Pancreas (tissue), 10 donors: ENCODE measurements at places on chromosomes 3 and 15.
A peak's percentile ranks its signal among the peaks of the same experiment; 100 is the strongest.

GRCh38 chr15:70034596-70034995, 63.1 kb downstream of the TLE3 start:
- no peak for DNase-seq

DNA sequence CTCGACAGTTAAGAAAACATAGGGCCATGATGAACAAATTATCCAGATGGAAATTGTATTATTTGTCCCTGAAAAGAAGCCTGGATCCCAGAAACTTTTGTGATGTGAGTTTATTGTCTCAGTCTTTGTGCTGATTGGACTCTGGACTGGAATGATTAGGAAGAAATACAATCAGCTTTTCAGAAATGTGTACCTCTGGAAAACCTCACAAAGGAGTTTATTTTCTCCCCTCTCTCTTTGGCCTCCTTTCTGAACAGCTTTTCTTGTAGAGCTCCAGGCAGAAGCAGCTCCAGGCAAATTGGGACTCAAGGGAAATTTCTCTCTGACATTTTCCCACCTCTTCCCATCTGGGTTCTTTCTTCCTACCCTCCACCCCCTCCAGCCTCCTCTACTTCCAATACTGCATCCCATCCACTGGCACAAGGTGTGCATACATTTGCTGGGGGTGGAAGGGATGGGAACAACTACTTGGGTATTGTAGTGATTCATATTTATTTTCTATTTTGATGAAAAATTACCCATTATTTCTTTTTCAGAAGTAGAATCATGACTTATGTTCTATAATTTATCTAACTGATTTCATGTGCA, 119.7 kb downstream of the CD47 start:
- DNase-seq, result no peak

- DNase-seq, result no peak
These were observed 2.8 kb upstream of the CPNE4 start for GRCh38 chr3:132037581-132037980.

DNA sequence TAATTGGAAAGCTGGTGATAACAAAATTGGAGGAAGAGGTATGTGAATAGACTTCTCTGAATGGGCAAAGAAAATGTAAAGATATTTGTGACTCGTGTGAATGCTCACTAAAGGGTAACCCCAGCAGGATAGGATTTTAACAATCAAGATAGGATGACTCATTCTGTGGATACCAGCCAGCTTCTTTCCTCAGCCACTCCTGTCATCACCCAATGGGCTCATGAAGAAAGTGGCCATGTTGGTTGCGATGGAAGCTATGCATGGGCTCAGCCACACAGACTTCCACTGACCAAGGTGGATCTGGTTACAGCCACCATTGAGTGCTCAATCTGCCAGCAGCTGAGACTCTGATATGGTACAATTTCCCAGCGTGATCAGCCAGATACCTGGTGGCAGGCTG, 40.9 kb downstream of the STRIT1 start:
- no peak for DNase-seq

- DNase-seq, result no peak
These were observed 38.2 kb downstream of the TGFBR2 start for GRCh38 chr3:30644615-30645014.

- DNase-seq, result no peak
These were observed 85.2 kb upstream of the WDR72 start for GRCh38 chr15:53844634-53845033.

- DNase-seq, result no peak
These were observed 114.1 kb downstream of the DCLK3 start for GRCh38 chr3:36650271-36650671.

- no peak for DNase-seq
These were observed 232.7 kb downstream of the MECOM start for GRCh38 chr3:169430707-169431404.

- DNase-seq, result no peak
These were observed 22.0 kb downstream of the SST start for GRCh38 chr3:187648177-187648576.

DNA sequence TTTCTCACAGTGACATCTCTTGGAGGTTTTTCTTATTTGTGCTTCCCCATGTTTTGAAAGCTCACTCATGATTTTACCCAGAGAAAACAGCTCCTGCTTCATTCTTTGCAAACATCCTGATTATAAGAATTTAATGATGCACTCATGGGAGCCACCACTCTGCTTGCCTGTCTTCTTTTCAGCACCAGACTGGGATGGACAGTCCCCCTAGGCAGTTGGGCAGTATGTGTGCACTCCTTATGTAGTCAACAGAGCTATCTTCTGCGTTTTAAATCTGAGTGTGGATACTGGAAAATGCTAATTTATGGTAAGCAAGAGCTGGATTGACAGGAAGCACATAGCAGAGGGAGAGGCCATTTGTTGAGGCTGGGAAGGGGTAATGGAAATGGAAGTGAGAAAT, 276.1 kb downstream of the AGBL1 start:
- DNase-seq, result no peak

GRCh38 chr3:121916189-121916588, 22.0 kb downstream of the SLC15A2 start:
- DNase-seq, result no peak

DNA sequence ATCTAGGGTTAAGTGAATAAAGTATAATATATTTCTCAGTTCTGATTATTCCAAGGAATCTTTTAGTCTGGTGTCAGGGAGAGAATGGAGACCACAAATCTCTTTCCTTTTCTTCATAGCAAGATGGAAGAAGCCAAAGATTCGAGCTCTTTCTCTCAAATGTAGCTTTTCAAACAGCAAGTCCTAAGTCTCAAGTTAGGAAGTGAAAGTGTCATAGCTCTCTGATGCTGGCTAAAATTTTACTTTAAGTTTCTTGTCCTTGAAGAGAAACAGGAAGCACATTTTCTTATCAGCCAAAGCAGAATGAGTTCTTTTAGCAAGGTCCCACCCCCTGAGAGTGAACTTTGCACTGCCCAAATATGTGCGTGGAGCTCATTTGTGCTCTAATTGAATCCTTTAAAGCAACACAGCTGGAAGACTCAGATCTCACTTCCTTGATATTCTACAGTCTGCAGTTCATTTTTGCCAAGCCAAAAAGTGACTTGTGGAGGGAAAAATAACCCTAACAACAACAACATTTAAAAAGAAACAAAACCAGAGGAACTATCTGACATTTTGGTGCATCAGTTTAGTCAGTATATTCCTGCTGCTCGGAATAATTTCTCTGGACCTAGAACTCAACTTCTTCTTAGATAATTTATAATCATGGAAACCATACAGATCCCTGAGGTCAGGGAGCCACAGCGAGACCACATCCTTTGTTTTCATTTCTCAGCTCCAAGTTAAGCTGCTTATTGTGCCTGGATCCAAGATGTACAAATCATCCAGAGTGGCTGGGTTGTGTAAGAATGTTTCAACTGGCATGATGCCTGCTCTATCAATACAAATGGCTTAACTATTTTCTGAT, 238.7 kb upstream of the P2RY1 start:
- peak; percentile 14 for DNase-seq

DNA sequence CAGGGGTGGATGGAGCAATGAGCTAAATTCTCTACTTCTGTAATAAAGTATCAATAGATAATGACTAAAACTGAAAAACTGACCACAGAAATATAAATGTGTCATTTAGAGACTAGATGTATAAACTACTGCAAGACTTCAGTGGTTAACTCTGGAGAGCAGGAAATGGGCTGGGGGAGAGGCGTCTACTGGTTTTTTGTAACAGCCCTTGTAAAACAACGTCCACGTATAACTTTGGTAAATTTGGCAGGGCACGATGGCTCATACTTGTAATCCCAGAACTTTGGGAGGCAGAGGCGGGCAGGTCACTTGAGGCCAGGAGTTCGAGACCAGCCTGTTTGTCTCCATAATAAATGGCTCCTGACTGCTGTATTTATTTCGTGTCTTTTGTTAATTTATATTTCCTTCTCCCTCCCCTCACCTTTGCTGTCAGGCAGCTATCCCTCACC, 12.5 kb downstream of the RAB27A start:
- no peak for DNase-seq

- no peak for DNase-seq
These were observed 23.2 kb downstream of the EAF1 start for GRCh38 chr3:15450438-15451215.

- no peak for DNase-seq
These were observed 7.1 kb downstream of the SATB1 start for GRCh38 chr3:18417904-18418572.

- no peak for DNase-seq
These were observed 124.8 kb upstream of the C15orf61 start for GRCh38 chr15:67396114-67396513.

DNA sequence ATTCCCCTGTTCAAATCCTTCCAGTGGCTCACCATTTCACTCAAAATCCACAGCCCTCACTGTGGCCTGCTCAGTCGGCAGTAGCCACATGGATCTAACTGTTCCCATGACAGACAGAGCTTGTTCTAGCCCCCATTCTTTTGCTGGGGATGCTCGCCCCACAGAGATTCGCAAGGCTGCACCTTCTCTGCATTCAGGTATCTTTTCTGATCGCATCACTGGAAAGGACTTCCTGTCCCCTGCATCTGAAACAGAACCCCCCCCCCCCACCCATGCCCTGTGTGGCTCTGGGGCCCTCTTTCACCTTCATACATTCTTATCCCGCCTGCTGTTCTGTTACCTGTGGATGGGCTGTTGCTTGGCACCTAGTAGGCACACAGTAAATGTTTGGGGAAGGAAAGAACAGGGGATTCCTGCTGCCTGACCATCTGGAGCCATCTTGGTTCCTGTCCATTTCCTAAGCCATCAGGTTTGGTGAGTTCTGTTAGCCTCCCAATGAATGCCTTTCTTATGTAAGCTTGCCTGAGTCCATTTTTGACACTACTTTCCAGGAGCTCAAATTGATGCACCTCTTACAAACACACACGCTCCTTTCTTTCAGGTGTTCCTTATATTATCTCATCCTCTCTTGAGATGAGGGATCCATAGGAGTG, 42.9 kb upstream of the PGPEP1L start:
- no peak for DNase-seq

DNA sequence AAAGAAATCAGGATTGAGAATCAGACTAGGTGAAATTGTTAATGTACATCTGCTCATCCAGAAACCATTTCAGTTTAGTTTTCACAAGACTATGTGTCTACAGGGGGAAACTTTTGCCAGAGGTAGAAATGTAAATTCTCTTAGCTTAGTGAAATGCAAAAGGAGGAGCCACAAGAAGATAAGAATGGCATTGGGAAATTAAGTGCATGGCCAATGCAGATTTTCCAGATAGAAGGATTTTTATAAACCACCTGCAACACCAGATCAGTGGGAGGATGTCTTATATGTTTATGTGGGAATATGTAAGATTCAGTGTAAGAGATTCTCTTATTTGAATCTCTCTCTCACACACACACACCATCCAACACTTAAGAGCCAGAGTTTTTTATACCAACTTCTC, 67.2 kb downstream of the HMG20A start:
- DNase-seq, result no peak

DNA sequence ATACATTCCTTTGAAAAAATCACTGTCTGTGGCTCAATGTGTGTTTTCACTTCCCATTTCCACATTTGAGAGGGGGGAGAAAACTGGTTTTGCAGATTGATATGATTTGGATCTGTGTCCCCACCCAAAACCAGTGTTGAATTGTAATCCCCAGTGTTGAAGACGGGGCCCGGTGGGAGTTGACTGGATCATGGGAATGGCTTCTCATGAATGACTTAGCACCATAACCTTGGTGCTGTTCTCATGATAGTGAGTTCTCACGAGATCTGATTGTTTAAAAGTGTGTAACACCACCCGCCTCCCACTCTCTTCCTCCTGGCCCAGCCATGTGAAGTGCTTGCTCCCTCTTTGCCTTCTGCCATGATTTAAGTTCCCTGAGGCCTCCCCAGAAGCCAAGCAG, 16.1 kb downstream of the TMEM207 start:
- DNase-seq, result no peak

DNA sequence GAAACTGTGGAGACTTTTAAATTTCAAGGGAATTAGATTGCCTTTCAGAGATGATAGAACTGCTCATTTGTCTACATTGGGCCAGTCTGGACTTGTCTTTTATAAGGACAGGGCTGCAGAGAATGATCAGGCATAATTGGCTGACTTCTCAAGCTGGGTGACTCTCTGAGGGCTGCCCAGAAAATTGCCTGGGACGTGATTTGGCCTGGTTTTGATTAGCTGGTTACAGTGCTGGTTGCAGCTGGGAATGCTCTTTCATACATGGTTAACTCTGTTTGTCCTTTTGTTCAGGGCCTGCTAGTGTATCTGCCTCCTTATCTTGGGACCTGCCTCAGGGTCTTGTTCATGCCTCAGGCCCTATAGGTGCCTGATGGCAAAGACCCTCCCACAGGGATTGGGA, 245.6 kb downstream of the CLSTN2 start:
- DNase-seq, result no peak

DNA sequence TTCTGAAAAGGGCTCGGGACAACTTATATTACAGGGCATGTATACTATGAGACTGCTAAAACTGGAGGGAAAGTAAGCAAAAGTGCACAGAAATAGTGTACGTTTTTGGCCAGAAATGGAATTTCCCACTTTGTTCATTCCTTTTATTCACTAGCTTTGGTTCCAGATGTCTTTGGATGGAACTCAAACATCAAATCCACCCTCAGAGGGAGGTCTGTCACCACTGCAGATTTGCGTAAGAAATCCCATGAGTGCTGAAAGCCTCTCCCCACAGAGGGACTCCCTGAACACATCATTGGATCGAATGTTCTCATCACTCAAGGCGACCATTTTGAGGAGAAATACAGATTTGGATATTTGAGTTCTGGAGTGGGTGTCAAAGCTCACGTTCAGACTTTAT, 71.6 kb downstream of the FEM1B start:
- no peak for DNase-seq

- no peak for DNase-seq
These were observed 415.7 kb upstream of the THBS1 start for GRCh38 chr15:39165020-39165706.

DNA sequence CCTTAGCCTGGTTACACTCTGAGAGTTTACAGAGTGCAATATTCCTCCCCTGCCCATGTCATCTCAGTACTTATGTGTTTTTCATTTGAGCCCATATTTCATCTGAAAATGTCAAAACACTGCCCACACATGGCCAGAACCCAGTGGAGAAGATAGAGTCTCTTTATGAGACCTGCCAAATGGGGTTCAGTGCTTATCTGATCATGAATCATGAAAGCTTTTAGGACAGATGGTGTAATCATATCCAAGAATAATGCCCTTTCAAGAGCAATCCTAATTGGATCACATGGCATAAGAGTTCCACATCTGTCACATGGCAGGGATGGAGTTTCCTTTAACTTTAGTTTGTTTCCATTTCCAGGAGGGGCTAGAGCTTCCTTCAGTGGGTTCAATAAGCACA, 77.2 kb upstream of the AGBL1 start:
- DNase-seq, result no peak

DNA sequence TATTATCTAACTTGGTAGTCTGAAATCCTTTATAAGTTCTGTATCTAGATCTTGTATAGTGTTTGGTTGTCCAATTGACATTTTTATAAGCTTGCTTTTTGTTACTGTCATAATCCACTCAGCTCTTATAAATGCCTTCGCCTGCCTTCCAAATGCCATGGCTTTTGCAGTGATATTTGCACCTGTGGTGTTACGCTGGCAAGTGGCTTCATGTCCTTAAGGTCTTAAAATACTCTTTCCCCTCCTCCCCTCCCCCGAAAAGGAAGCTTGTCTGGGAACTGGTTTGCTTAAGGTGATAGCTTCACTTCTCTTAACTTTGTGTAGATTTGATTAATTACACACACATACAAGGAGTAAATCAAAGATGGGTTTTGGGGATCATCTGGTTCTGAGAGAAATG, 62.0 kb downstream of the ABHD2 start:
- no peak for DNase-seq

- no peak for DNase-seq
These were observed 546 bp downstream of the TRIM59 start for GRCh38 chr3:160448845-160449635.
